ENCODE measurements at places on chromosomes 7 and 10.
A peak's percentile ranks its signal among the peaks of the same experiment; 100 is the strongest.

- DNase-seq = peak; percentile 59
These were observed 6.6 kb downstream of the CPA2 start for GRCh38 chr7:130273081-130273932.

DNA sequence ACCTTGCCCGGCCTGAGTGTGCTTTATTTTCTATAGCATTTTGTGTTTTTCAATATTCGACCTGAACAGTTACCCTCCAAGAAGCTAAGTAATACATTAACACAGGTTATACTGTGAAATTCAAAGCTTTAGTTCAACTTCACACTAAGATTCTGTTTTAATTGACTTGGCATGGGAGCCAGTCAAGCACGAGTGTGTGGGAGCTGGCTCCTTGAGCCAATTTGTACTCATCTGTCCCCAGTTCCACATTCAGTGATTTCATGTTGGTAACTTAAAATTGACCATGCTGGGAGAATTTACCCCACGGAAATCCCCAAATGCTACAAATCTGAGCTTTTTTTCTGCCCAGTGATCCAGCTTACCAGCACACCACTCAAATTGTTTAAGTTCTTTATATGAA is 20.3 kb downstream of the TSPAN12 start:
- DNase-seq = no peak

DNA sequence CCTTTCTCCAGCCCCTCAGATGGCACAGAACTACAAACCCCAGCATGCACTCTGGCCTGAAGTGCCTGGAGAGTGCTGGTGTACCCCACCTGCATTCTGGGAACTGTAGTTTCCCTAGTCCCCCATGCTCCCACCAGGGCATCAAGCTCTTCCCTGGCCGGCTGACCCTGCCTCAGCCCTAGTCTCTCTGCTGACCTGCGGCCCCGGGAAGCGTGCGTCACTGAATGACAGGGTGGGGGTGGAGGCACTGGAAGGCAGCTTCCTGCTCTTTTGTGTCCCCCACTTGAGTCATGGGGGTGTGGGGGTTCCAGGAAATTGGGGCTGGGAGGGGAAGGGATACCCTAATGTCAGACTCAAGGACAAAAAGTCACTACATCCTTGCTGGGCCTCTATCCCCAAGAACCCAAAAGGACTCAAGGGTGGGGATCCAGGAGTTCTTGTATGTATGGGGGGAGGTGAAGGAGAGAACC is 2.1 kb downstream of the NOS3 start:
- no peak for DNase-seq

- no peak for DNase-seq
These were observed 19.0 kb downstream of the VPS26A start for GRCh38 chr10:69142983-69143382.

GRCh38 chr10:35650894-35651293 is 8.8 kb upstream of the FZD8 start:
- no peak for DNase-seq

GRCh38 chr10:112832361-112832878 is 117.6 kb upstream of the TCF7L2 start:
- no peak for DNase-seq

- DNase-seq = no peak
These were observed 265.9 kb upstream of the ZMIZ1 start for GRCh38 chr10:78802866-78803265.

- no peak for DNase-seq
These were observed 34.9 kb upstream of the TMEM248 start for GRCh38 chr7:66886152-66886551.
